ENCODE measurements at places on chromosomes 2 and 18.
A peak's percentile ranks its signal among the peaks of the same experiment; 100 is the strongest.

DNA sequence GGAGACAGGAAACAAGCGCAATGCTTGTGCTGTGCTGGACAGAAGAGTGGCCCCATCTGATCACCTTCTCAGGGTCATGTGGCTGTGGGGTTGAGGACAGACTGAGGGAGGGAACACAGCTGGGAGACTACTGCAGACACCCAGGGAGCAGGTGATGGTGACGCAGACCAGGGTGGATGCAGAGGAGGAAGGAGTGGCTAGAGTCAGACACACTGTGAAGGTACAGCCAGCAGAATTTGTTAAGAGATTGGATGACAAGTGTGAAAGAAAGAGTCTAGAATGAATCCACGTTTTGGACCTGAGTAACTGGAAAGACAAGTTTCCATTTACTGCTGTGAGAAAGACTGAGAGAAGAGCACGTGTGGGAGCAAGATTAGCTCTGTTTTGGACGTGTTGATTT, 15.9 kb upstream of the POMC start:
- DNase-seq = no peak

DNA sequence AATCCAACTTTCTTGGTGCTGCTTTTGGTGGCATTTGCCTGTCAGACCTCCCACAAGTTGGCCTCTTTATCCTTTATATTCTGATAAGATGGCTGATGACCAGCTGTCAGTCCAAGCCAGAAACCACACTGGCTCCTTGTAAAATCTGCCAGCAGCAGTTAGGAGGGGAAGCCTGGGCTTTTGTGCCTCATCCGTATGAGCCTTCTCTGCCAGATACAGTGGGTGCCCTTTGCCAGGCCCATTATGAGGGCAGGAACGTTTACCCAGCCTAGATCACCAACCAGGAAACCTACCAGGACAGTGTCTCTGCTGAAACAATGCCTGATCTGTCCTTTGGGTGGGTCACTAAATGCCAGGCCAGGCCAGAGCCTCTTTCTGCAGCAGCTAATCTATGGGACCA, 202.9 kb upstream of the SP5 start:
- DNase-seq = peak; percentile 1

DNA sequence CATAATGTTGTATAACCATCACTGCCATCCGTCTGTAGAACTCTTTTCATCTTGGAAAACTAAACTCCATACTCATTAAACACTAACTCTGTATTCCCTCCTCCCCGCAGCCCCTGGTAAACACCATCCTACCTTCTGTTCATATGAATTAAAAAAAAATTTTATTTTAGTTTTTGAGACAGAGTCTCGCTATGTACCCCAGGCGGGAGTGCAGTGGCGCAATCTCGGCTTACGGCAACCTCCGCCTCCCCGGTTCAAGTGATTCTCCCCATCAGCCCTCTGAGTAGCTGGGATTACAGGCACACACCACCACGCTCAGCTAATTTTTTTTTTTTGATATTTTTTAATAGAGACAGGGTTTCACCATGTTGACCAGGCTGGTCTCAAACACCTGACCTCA, 52.9 kb downstream of the RRM2 start:
- no peak for DNase-seq

DNA sequence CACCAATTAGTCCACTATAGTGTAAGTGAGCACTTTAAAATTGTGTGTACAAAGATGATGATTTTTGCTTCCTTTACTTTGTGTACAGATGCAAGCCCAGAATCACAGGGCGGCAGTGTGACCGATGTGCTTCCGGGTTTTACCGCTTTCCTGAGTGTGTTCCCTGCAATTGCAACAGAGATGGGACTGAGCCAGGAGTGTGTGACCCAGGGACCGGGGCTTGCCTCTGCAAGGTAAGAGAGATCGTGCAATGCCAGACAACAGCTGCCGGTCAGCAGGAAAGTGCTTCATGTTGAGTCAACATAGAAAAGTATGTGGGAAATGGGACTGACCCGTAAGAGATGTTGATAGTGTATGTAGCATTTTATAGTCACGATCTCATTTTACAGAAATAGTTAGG, 156.8 kb upstream of the TTC39C start:
- no peak for DNase-seq

DNA sequence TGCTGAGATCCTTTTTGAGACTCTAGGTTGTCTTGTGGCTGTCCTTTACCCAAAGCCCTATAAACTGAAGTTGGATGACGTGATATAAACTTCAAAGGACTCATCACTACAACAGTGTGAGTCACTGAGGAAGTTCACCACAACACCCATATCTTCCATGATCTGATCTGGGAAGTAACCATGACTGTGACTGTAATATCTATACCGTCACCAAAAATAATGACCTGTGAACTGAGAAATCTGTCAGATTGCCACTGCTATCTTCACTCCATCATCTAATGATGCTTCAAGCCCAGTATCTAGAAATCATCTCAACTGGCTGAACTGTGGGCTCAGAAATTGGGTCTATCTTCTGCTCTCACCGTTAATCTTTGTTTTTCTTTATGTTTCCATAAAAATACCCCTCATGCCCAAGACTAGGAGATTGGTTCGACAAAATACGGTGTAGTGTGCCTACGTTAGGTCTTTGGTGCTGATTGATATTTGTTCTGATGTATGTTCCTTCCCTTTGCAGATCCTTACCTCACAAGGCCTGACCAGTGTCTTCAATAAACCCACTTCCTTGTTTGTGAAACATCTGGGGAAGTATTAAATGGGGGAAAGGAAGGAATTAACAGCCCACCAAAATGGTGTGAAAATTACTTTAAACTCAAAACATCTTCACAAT, 78.2 kb downstream of the MYL12B start:
- no peak for DNase-seq

DNA sequence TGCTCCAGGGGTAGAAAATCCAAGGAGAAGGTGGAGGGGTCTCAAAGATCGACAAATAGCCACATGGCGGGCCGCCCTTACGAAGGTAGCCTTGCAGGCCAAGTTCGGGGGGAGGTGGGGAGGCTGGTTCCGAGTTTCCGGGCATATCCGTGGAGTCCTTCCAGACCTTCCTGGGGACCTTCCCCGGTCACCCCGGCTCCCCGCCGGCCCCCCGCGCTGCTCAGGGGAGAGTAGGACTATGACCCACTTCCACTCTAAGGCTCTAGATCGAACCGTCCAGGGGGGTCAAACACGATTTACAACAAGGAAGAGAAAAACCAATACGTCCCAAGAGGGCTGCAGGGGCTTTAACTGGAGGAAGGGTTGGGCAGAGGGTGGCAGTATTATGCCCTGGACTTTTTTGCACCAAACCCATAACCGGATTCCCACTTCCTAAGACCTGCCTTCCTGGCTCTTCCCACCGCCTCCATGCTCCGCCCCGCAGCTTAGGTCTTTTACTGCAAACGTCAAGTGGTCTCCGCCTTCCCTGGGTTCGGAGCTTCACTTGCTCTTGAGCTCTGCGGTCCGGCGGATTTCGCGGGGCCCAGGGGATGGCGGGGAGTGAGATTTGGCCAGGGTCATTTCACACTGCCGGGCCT, 779 bp upstream of the LYPD6 start:
- DNase-seq = peak; percentile 60

DNA sequence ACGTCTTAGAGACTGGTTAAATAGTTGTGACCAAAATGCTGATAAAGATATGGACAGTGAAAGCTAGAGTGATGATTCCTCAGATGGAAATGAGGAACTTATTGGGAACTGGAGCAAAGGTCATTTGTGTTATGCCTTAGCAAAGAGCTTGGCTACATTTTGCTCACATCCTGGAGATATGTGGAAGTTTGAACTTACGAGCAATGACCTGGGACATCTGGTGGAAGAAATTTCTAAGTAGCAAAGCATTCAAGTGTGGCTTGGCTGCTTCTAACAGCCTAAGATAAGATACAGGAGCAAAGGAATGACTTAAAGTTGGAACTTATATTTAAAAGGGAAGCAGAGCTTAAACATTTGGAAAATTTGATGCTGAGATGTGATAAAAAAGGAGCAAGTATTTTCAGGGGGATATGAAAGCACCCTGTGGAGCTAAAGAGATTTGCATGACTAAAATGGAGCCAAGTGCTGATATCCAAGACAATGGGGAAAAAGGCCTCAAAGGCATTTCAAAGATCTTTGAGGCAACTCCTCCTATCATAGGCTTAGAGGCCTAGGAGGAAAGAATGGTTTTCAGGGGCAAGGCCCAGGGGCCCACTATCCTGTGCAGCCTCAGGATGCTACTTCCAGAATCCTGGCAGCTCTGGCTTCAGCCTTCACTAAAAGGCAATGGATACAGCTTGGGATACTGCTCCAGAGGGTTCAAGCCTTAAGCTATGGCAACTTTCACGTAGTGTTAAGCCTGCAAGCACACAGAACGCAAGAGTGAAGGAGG, 124.1 kb upstream of the KLHL14 start:
- no peak for DNase-seq

GRCh38 chr2:227614246-227614645, 394 bp downstream of the SCYGR3 start:
- DNase-seq = no peak

DNA sequence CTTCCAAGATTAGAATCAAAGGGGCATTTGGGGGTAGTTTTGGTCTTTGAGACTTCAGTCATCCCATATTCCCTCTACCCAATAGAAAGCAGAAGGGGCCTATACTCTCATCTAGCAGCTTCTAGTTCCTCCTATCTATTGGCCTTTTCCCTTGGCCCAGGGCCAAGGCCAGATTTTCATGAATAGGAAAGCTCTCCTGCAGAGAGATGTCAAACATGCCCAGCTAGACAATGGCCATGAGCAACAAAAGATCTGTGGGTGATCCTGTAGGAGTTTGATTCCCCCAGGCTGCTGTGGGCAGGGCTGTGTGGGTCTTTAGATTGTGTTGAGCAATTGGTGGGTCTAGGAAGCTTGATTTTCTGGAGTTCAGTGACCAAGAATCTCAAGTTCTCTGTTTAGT, 2.9 kb upstream of the ADCYAP1 start:
- no peak for DNase-seq

DNA sequence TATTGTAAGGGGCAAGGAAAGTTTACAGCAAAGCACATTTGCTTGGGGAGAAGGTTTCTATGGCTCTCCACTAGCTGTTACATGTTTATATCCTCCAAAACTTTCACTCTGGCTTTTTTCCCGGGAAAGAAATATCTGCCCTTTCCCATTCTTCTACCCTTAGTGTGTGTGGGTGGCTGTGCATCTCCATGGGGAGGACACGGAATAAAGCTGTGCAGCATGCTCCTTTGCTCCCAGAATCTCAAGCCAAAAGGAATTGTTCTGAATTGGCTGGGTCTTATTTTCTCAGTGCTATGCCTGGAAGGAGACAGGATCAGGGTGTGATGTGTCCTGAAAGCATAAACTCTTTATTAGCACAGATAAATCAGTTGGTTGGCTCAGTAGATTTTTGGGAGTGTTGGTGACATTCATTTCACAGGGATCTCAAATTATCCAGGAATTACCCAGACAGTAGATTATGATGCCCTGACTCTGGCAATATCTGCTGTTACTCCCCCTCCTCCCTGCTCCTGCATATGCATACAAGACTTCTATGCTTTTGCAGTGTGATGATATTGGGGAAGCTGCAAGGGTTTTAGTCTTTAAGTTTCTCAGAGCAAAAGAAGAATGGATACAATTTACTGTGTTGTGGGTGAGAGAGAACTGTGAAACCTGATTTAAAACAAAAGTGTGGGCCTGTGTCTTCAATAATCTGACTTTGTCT, 63.1 kb downstream of the PARD3B start:
- DNase-seq = no peak

DNA sequence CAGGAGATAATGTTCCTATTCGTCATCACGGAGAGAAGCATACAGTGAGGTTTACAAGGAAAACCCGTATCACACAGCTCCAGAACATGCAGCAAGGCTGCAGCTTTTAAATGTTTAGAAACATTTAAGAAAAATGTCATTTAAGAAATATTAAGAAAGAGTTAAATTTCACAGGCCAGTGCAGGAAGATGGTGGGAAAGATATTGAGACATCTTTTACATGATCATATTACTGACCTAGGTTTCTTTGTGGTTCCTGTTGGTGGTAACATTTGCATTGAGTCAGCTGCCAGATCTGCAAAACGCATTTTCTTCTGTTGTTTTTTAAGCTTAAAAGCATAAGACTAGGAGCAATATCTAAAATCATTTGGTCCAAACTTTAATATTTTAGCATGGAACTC, 44.9 kb downstream of the CPO start:
- no peak for DNase-seq

DNA sequence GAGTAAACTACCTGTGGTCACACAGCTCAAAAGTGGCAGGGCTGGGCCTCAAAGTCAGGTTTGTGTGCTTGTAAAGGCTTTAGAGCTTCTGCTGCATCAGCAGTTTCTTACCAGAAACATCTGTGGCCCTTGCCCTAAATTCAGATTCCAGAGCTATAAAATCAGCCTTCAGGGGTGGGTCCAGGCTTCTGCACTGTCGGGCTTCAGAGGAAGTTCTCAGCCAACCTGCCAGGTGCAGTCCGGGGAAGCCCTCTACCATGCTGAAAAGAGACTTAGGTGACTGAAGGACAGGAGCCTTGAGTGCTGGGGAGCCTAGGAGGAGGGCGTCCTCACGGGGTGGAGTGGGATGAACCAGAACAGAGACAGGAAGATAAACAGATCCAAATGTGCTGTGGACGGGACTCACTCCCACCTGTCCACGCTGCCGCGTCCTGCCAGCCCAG, 69.9 kb upstream of the HS6ST1 start:
- no peak for DNase-seq

DNA sequence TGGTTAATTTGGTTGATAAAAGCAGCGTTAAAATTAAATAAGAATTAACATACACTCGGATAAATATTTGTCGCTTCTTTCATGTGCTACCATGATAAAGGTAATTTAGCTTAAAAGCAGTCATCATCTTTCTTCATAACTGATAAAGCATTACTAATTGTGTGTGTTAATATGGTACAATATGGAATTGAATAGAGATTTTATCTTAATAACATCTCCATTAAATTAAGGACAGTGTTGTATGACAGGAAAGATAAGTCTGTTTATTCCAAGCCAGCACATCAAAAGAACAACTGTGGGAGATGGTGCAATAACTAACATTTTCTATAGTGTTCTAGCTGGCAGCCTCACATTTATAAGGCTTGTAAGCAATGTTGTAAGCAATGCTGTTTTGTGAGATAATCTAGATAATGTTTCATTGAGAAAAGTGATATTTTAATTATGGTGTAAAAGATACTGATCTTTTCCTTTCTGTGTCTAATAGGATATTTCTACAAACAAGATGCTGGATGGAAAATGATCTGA, 64.4 kb upstream of the AFF3 start:
- DNase-seq = no peak

- DNase-seq = no peak
Measured at GRCh38 chr2:142938240-142938639, 60.8 kb downstream of the KYNU start.

DNA sequence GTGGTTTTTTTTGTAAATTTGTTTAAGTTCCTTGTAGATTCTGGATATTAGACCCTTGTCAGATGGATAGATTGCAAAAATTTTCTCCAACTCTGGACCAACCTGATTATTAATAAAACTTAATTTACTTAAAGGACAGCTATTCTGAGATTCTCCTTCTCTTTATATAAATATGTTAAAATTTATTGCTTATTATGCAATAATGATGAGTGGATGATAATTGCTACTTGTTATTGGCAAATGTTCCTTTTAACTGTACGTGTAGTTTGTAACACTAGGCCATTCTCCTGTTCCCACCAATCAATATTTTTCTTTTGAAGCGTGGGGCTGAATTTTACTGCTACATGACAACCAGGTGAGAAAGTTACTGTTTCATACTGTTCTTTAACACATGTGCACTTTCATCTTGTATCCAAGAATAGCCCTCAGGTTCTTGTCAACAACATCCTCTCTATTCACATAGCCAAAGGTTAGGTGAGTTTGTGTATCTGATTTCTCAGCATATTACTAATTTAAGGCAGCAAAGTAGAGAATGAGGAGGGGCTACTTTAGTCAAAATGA, 16.6 kb upstream of the STK17B start:
- no peak for DNase-seq

- DNase-seq = no peak
Measured at GRCh38 chr2:189498205-189498604, 56.9 kb downstream of the WDR75 start.

Measured in NCI-H1092 treated with DMSO at 0.1 percent for 48 hours (cell line).